Stimulated activated naive CD8-positive, alpha-beta T cell treated with anti-CD3 and anti-CD28 coated beads, Interleukin-15, Interleukin-2, amounts not matched to agents 100 U/mL and 50 U/mL, for 24 hours (primary cell): ENCODE measurements at places on chromosomes 2 and 18.

- DNase-seq: no peak
Observed at GRCh38 chr18:53544917-53545316, 679.6 kb downstream of the MBD2 start.

DNA sequence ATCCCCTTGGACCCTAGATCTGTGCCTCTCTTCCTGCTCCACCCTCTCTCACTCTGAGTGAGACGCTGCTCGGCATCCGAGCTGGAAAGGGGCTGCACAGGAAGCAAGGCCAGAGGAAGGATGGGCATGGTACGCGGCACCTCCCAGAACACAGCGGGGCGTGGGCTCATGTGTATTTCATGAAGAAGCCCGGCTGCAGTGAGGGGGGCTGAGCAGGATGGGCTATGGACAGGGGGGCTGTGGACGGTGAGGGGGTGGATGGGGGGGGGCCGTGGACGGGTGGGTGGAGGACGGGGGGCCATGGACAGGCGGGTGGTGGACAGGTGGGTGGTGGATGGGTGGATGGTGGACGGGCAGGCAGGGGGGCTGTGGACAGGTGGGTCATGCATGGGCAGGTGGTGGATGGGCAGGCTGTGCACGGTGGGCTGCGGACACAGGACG, 28.5 kb downstream of the SLC66A2 start:
- DNase-seq: no peak

- DNase-seq: no peak
Observed at GRCh38 chr18:68467957-68468356, 247.0 kb downstream of the TMX3 start.

GRCh38 chr18:80244956-80245730, 2.2 kb downstream of the PARD6G start:
- DNase-seq: no peak

- no peak for DNase-seq
Observed at GRCh38 chr2:119433636-119434327, 2.1 kb downstream of the TMEM37 start.

DNA sequence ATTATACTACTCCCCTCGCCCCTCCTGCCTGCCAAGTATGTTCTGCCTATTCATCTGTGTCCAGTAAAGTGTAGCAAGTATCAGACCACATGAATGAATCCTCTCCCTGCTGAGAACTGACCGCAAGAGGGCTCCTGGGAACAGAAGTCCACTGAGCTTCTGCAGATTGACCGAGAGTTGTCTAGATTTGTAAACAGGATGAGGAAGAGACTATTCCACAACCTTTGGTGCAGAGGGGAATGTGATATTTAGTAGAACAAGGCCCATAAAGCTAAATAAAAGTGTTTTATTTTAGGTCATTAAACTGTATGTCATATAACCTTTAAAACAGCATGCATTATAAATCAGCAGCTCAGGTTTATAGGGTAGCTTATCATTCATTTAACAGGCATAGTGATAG, 377.0 kb downstream of the DCC start:
- DNase-seq: no peak

DNA sequence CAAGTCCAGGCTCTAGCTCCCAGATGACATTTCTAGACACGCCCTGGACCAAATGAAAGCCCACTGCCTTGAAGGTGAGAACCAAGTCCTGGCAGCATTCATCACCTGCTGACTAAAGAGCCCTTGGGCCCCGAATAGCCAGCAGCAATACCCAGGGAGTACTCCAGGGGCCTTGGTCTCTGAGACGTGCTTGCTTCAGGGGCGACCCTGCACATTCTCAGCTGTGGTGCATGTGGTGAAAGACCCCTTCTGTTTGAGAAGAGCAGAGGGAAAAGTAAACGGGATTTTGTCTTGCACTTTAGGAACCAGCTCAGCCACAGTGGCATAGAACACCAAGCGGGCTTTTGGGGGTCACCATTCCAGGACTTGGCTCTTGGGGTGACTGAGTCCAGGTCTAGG, 260.5 kb upstream of the MYT1L start:
- DNase-seq: no peak
